BJ (cell line): ENCODE measurements at places on chromosomes 4 and X. TPM values are rescaled to one million over a fixed set of nuclear protein-coding genes. Genes with fewer than 3 reads are reported as not detected.

PDGFC gene
- 22.4 and 35.5 TPM in 2 replicates for polyA plus RNA-seq

DNA sequence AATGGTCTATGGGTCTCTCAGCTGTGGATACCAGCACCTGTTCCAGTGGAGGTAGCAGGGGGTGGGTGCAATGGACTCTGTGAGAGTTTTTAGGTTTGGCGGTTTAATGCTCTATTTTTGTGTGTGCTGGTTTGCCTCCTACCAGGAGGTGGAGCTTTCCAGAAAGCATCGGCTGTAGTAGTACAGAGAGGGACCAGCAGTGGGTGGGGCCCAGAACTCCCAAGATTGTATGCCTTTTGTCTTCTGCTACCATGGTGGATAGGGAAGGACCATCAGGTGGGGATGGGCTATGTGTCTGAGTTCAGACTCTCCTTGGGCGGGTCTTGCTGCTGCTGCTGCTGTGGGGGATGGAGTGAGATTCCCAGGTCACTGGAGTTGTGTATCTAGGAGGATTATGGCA lies 557.2 kb upstream of the GRID2 start:
- no peak for DNase-seq

GRCh38 chrX:150329282-150329681 lies 33.8 kb upstream of the MAMLD1 start:
- DNase-seq: no peak

GRCh38 chr4:63396269-63396668 lies 1013.0 kb downstream of the TECRL start:
- DNase-seq: no peak

USP17L13 gene
- polyA plus RNA-seq: not detected in 2 replicates

DNA sequence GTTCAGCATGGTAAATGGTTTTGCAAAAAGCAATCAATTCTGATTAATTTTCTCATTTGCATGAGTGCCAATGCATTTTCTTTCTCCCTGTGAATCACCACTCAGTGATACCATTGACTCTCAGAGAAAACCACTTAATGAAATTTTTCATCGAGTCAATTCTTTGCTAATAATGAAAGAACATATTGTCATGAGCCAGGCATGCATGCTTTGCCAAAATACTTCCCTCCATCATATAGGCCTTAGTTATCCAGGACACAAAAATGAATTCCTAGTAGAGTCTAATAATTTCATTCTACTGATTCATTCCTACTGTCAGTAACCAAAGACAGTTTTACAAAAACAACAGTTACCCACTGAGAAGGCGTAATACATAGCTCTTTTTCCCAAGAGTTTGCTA lies 680.0 kb downstream of the TRIML1 start:
- no peak for DNase-seq

UGT2B15 gene
- polyA plus RNA-seq: not detected in 2 replicates
